ENCODE measurements at places on chromosomes 7 and 10.
A peak's percentile ranks its signal among the peaks of the same experiment; 100 is the strongest.

DNA sequence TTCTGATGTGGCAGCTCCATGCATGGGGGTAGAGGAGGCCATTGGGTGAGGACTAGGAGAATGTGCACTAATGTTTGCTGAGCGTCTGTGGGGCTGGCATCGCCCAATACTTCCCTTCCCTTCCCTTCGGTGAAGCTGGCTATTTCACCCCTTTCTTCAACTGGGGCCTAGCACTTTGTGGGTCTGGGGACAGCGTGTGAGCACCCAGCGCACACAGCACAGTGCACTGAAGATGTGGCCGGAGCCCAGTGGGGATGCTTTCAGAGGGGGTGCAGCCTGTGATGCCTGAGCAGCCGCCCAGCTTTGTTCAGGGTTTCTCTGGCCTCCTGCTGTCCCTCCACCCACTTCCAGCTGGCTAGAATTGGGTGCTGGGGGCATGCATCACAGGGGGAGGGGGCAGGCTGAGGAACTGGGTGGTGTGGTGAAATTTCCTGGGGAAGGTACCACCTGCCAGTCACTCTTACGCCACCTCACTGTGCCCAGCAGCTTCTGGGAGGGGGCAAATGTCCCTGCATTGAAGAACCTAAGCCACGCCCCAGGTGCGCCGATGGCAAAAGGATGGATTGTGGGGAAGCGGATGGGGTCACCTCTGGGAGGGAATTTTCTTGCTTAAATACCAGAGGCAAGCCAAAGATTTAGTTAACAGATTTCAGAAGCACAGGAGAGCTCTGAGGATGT, 45.5 kb downstream of the CLEC2L start:
- DNase-seq = no peak

DNA sequence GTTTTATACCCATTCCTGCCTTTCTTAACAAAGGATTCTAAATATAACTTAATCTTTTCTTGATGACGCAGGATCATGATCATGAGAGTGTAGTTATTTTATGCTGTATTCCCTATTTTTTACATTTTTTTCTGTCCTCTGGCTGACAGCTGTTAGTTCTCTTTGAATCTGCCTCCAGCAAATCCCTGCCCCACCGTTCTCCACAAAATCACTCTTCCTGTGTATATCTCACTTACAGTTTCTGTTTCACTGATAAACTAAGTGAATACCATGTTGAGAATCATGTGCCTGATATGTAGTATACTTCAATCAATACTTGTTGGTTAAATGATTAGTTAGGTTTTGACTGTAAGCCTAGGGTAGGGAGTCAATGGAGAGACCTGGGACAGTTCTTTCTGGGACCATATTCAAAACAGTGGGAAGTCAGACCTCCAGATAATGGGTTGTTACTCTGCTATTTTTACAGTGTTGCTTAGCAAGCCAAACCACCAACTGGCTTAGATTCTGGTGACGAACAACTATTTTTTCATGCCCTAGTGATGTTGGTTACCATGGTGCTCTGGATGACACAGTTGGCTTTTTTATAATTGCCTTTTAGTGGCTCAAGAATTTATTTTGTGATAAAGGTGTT, 12.8 kb downstream of the CNNM1 start:
- DNase-seq = no peak

GRCh38 chr7:117250801-117251200, 72.1 kb downstream of the WNT2 start:
- no peak for DNase-seq

DNA sequence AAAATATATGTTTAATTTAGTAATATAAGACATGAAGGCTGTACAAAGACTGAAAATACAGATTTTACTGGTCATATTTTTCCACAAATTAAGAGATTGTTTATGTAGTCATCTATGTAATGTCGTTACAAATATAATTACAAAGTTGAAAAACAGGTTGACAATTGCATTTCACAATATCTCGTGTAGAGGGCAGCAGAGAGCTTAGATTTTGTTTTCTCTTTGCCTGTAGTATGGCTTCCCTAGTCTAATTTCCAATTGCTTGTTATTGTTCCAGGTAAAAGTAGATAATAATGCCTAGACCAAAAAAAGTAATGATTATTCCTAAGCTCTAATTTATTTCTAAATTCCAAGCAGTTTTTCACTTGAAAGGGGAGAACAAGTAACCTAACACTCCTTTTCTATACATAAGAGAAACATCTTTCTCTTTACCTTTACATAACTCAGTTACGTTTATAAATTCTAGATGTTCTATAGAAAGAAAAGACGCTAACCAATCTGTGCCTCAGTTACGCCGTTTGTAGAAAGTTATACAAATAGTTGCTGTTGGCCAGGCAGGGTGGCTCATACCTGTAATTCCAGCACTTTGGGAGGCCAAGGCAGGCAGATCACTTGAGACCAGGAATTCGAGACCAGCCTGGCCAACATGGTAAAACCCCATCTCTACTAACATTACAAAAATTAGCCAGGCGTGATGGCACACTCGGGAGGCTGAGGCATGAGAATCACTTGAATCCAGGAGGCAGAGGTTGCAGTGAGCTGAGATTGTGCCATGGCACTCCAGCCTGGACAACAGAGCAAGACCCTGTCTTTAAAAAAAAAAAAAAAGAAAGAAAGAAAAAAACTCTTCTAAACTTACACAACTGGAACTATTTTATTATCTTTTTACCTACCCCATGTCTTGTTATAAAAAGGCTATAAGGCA, 30.0 kb downstream of the NET1 start:
- DNase-seq = no peak

DNA sequence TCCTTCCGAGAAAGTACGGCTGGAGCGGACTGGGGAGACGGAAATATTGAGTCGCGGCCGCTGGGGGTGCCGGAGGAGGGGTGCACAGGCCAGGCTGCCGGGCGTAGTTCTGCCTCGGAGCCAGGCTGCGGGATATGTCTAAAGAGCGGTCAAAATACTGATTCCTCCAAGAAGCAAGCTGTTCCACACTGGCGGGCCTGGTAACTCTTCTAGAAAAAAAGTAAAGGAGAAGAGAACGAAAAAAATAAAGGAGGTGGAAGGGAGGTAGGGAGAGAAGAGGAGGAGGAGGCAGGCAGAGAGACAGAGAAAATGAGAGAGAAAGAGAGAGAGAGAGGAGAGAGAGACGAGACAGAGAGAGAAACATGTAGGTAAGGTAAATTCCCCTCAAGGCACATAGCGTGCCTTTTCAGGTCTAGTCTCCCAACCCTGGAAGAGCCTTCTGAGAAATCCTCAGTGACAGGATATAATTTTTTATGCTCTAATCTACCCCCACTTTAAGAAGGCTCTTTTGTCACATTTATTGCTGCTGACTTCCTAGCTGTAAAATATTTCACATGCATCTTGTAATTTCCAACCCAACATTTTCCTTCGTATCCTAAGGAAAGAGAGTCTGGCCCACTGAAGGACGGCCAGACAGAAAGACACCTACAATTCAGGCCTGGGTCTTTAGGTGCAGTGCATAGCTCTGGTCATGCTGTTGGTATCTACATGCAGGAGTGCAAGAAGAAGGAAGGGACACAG, 5.7 kb downstream of the DLX5 start:
- DNase-seq = no peak

GRCh38 chr7:123612024-123612423, 10.4 kb downstream of the ASB15 start:
- DNase-seq = no peak

- no peak for DNase-seq
These were observed 116.1 kb downstream of the FANK1 start for GRCh38 chr10:126012485-126012884.

DNA sequence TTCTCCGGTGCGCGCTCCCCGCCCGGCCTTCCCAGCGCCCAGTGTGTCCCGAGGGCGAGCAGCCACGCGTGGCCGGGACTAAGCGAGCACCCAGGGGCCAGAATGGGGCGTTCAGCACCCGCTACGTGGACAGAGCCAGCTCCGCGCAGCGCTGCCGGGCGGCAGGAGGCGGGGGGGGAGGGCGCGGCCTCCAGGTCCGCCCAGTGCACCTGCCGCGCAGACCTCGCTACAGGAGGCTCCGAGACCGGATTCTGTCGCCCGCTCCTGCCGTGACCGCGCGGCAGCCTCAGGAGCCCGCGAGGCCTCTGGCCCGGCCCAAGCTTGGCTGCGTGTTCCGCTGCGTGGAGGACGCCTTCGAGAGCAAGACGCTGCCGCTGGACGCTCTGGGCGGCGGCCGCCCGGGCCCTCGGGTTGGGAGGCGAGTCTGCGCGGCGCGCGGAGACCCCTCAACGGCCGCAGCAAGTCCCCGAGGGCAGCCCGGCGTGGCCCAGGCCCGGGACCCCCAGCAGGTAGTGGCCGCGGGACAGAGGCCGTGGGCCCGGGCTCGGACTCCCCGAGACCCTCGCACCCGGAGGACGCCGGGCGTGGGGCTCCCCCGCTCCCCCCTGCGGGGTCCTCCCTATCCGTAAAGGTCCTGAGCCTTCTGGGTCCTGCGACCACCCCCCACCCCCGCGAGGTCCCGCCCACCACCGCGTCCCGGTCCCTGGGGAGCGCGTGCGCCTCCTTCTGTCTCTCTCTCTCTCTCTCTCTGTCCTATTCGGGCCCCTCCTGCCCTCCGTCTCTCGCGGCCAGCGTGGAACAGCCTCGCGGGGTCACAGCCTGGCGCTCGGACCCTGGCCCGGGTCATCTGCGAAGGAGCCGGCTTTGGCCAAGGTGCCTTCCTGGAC, 904 bp upstream of the DPYSL4 start:
- DNase-seq = peak; percentile 46

GRCh38 chr10:86345859-86346798, 20.5 kb downstream of the GRID1 start:
- no peak for DNase-seq

DNA sequence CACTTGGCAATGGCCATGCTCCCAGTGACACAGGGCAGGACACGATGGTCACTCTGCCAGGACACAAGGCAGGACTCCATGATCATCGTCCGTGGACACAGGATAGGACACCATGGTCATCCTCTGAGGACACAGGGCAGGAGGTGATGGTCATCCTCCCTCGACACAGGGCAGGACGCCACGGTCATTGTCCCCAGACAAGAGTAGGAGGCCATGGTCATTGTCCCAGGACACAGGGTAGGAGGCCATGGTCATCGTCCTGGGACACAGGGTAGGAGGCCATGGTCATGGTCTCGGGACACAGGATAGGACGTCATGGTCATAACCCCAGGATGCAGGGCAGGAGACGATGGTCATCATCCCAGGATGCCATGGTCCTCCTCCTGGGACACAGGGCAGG, 289.2 kb downstream of the TCERG1L start:
- no peak for DNase-seq

GRCh38 chr7:96773483-96773882, 63.8 kb upstream of the SEM1 start:
- DNase-seq = no peak

DNA sequence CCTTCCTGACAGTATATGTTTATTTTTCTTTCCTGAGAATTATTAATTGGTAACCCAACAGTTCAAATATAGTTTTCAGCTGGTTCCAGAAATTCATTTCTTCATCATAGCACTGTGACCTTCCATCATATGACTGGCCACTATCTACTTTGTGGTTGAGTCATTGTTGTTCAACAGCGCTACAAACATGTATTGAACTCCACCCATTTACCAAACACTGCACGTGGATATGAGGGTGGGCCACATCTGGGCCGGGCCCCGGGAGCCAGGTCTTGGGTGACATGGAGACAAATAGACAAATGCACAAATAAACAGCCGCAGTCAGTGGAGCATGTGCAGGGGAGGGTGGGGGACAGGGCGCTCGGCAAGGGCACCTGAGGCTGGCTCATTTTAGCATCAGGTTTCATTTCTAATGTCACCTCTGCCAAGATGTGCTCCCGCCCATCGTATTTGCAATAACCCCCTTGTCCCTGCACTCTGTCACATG, 24.0 kb upstream of the EEPD1 start:
- DNase-seq = no peak

DNA sequence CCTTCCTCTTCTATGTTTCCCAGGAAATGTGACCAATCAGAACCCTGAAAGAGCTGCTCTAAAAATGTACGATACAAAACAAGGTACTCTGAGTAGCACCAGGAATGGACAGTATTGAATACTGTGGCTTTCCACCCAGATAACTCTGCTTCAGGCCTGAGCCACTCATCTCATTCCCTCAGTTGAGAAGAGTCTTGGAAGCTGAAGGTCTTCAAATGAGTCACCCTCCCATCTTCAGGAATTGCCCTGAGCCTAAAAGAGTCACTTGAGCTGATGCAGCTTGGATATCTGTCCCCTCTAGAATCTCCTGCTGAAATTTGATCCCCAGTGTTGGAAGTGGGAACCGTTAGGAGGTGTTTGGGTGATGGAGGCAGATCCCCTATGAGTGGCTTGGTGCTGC, 210.4 kb downstream of the DGKI start:
- DNase-seq = no peak

- no peak for DNase-seq
These were observed 266.9 kb downstream of the RPS24 start for GRCh38 chr10:78300526-78300925.

DNA sequence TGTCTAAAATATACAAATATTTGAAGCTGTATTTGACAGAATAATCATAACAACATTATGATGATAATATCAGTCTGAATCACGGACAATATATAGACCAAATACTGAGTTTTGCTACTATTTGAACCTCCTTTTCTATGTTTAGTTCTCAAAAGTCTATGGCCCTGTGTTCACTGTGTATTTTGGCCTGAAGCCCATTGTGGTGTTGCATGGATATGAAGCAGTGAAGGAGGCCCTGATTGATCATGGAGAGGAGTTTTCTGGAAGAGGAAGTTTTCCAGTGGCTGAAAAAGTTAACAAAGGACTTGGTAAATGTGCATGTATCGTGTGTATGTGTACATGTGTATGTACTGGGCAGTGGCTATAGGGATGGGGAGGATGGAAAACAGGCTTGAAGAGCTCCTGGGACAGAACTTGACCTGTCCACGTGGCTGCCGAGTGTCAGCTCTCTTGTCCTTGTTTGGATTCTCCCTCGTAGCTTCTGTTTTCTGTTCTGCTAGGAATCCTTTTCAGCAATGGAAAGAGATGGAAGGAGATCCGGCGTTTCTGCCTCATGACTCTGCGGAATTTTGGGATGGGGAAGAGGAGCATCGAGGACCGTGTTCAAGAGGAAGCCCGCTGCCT, 4.2 kb downstream of the CYP2C18 start:
- DNase-seq = no peak

DNA sequence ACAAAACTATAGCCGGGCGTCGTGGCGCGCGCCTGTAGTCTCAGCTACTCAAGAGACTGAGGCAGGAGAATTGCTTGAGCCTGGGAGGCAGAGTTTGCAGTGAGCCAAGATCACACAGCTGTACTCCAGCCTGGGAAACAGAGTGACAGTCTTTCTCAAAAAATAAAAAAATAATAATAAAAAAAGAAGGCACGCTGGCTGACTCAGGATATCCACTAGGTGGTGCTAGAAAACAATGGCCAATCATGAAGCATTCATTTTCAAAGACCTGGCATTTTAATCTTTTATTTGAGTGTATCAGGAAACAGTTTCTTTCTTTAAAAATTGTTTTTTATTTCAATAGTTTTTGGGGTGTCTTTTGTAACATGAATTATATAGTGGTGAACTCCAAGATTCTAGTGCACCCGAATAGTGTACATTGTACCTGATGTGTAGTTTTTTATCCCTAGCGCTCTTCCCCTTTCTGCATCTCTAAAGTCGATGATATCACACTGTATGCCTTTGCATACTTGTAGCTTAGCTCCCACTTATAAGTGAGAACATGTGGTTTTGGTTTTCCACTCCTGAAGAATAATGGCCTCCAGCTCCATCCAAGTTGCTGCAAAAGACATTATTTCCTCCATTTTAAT, 88.6 kb downstream of the LYZL1 start:
- DNase-seq = no peak

GRCh38 chr10:43172645-43173044, 34.4 kb downstream of the CSGALNACT2 start:
- no peak for DNase-seq

- DNase-seq = no peak
These were observed 8.4 kb downstream of the ANXA11 start for GRCh38 chr10:80196950-80197315.

GRCh38 chr10:22651276-22651980, 63.0 kb downstream of the PIP4K2A start:
- DNase-seq = peak; percentile 49

All from activated naive CD4-positive, alpha-beta T cell treated with Interleukin-2 at 50 U/mL for 16 hours (primary cell).